ENCODE measurements at places on chromosomes 2 and 18.

GRCh38 chr18:2406544-2406943 lies 164.8 kb downstream of the METTL4 start:
- DNase-seq: no peak

DNA sequence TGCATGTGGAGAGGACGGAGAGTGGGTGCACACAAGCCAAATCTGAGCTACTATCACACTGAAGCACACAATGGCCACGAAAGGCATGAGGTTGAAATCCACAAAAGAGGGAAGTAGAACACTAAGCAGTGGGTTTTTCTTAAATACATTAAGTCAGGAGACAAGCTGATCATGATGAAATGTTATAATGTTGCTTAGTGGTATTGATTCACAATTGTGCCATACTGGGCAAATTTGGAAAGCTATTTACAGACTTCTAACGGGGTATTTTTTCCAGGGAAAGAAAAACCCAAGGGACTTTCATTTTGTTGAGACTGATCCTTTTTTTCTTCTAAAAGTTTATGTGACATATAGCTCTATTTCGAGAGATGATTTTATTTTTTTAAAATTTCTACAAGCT lies 100.8 kb upstream of the CNGA3 start:
- no peak for DNase-seq

GRCh38 chr2:239348563-239349452 lies 52.0 kb downstream of the HDAC4 start:
- no peak for DNase-seq

DNA sequence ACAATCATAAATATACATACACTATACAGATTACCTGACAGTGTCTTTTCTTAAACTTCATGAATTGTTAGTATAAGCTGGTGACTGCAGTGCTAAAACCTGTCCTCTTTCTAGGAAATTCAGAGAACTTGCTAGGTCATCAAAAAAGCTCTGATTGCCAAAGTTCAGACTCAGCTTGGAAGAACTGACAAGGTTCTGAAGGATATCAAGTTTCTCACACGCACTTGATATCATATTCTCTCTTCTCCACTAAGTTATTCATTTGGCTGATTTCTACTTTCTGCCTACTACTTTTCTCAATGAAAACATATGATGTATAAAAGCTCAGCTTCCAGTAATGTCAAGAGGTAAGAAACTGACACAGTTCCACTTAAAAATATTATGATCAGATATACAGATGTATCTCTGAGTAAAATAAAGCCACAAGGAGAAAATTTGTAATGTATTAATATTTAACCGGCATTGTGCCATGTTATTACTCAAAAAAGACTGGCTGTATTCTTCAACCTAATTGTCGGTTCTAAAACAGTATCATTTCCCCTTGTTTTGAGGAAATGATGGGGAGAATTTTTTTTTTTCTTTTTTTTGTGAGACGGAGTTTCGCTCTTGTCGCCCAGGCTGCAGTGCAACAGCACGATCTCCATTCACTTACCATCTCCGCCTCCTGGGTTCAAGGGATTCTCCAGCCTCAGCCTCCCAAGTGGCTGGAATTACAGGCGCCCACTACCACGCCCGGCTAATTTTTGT lies 2.4 kb downstream of the OSBPL1A start:
- DNase-seq: no peak

GRCh38 chr2:160375802-160376469 lies 117.7 kb downstream of the RBMS1 start:
- no peak for DNase-seq
